SW480 (cell line): ENCODE measurements at places on chromosomes 7 and 10.

DNA sequence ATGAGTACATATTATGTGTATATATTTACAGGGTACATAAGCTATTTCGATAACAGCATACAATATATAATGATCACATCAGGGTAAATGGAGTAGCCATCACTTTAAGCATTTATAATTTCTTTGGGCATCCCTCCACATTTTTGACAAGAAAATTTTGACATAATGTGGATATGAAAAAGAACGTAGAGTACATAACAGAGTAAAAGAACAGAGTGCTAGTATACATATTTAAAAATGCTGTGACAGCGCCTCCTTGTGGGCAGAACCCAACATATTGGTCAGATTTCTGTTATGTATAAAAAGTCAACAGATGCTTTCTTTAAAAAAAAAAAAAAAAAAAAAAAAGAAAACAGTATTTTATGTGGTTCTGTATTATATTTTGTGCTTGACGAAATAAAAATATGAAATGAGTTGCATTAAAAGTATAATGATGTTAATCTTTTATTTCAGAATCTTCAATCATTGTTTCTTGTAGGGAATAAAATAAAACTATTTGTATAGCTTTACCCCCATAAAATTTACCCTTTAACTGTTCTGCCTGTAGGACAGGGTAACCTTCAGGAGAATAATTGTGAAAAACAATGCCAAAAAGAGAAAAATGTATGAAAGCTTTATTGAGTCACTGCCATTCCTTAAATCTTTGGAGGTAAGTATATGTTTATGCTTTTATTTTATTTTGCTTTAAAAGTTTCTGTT is 18.3 kb upstream of the HBP1 start:
- peak; percentile 79 for DNase-seq

DNA sequence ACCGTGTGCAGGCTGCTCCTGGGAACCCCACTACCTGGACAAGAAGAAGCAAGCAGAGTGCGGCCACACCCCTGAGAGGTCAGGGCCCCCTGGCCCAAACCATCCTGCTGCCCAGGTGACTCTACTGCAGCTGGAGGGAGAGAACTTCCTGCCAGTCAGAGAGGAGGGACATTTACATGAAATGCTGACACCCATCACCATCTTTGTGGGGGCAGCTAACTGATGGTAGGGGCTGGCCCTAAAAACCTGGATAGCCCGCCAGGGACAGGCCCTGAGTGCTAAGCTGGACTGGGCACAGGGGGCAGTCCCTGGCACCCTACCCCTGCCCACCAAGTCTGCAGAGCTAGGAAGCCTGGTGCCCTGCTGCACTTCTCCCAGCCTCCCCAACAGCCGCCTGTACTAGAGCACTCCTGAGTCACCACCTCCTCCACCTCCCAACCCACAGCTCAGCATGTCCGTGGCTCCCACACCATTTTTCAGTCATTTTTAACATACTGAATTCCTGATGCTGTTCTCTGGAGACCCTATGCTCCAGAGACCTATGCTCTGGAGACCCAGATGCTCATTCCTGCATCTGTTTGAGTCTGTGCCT is 27.5 kb downstream of the DPCD start:
- DNase-seq, result no peak

DNA sequence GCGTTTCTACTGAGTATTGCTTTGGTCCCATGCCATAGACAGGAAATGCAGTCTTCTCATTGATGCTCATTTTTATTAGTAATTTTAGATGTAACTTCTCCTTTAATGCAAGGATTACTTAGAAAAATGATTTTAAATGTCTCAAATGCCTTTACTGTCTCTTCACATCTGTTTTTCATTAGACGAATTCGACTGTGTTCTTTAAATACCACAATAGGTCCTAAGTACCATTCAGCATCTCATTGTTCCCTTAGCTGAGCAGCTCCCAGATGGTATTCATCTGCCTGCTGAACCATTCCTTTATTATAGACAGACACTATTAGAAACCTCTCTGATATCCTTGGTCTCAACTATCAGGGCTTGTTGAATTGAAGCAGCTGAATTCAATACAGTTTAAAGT is 113.6 kb downstream of the LSMEM1 start:
- DNase-seq, result no peak

DNA sequence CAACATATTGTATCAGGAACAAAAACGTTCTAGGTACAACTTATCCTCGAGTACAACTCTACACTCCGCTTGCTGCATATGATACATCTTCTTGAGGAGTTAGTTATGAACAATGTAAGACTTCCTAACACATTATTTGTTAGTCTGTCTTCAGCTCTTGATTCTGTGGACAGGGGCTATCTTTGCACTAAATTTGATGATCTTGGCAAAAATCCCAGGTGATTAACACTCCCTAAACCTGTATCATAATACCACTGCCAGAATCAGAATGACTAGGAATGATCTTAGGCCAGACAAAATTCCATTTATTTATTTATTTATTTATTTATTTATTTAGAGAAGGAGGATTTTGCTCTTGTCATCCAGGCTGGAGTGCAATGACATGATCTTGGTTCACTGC is 108.7 kb upstream of the AUTS2 start:
- no peak for DNase-seq

DNA sequence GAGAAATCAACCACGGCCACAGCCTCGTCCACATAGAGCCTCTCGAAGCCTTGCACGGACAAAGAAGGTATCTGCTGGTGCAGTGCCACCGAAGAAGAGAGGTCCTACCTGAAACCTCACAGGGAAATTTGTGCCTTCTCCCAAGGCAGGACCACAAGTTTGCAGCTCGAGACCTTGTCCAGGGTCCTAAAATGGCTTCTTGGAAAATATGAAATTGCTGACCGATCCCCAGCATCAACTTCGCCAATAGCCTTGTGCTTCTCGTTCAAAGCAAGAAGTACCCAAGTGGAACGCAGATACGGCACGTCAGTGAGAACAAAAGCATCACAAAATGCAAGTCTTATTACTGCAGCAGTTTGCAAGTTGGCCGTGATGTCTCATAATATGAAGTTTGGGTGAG is 24.6 kb downstream of the PTPRN2 start:
- DNase-seq, result no peak

GRCh38 chr7:139647085-139647484 is 123.6 kb downstream of the CLEC2L start:
- no peak for DNase-seq

DNA sequence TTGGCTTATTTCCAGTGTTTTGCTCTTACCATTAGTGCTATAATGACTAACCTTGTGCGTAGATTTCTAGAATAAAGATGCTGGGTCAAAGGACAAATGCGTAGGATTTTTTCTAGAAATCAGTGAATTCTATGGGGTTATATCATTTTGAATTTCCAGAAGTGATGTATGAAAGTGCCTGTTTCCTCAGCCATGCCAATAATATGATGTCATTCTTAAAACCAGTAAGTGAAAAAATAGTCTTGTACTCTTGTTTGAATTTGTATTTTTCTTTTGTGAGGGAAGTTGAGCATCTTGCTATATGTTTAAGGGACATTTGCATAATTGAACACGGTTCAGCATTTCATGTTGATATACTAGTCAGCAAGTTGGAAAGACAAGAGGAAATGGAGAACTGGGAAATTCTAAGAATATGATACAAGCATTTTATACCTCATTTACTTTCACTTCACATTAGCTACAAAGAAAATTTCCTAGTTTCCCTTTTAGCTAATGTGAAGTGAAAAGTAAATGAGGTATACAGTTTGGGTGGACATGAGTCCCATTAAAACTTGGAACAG is 3.8 kb upstream of the DNAH11 start:
- no peak for DNase-seq

GRCh38 chr10:48897441-48897790 is 42.2 kb downstream of the LRRC18 start:
- no peak for DNase-seq

DNA sequence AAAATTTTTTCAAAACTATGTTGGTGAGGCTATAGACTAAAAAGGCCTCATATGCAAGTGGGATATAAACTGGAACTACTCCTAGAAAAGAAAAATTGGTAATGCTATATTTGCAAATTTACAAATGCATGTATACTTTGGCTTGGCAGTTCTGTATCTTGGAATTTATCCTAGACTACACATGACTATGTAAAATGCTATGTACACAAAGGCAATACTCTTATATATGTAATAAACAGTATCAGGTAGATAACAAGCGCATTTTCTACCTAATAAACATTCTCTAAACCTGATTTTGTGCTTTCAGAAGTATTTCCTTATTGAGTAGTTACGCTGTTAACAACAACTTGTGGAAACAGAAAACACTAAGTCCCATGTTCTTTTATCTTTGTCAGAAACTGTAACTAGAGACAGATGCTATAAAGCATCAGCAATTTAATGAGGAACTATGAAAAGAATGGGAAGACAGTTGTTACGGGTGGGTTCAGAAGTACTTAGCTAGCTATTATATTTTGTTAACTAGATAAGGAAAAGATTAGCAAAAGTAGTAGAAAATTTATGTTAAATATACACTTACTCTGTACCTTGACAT is 107.8 kb downstream of the ARHGAP12 start:
- no peak for DNase-seq

DNA sequence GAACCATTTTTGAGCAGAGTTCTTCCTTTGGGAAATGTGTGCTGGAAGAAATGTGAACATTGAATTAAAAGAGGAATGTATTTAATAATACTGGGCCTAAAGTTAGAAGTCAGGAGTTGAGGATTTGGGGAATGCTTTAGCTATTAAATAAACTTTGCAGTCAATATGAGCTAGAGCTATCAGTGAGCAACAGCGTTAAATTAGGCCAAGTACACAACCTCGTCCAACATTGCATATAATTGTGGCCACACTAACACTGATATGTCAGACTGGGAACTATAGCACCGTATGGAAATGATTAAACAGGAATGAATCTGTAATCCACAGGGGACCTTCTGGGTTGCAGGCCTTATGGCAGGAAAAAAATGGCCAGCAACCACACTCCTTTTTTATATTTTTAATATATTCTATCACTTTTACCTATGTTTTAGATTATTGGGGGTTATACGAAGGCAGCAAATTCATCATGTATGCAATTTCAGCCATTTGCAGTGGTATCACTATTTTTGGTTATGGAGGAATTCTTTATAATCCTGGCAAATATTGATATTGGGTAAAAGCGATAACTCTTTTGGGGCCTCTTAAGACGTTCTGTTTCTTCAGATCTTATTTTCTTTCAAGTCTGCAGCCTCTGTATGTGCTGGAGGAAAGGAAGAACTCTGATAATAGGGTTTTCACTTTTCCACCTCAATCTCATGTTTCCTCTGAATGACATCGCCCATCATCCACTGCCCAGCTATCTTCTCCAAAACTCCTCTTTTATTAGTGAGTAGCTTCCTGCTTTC is 236.3 kb upstream of the PLXDC2 start:
- DNase-seq, result no peak

DNA sequence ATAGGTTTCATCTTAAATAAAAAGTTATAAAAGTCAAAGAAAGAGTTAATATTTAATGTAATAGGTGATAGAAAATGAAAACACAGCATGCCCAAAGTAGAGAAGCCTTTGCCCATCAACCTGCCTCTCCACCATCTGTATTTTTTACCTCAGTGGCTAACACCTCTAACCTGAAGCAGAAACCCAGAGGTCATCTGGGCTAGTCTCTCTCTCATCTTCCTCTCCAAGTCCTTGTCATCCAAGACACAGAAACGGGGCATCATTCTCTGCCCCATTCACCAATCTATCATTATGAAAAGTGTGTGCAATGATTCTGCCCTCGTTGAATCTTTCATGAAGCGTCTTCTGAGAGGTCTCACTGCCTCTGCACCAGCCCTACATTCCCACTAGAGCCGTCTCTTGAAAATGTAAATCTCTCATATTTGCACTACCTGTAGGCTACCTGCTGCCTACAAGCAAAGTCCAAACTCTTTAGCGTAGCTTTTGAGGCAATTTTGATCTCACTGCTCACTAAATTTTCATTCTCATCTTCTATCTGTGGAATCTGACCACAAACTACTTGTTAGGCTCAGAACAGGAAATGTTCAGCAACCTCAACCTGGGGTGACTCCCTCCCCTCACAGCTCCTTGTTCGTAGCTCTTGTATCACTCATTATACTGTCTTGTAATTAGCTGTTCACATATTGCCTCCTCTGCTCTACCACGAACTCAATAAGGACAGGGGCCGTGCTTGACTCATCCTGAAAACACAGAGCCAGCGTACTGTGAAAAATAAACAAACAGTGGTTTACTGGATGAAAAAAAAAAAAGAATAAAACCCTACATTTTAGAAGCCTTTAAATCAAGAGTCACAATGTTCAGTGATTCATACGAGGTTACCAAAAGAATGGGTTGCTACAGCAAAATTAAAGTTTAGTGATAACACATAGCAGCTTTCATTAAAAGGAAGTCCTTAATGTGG is 83.1 kb downstream of the CTNNA3 start:
- no peak for DNase-seq

DNA sequence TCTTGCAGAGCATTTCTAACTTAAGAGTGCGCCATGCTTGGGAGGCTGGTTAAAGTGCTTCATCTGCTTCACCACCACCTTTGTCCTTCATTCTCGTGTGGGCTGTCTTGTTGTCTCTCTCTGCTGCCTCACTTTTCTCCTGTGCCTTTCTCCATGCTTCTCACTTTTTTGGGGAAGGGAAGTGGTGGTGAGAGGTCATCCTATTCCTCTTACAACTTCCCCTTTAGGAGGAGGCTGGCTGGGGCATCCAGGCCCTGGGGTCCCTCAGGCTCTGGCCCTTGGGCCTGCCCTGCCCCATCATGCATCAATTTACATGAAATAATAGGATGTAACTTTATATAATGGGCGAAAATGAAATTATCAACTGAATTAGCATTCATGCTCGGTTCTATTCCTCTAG is 39.9 kb upstream of the PIP4K2A start:
- DNase-seq, result no peak

- DNase-seq, result no peak
Measured at GRCh38 chr7:81873559-81873958, 103.7 kb upstream of the HGF start.

DNA sequence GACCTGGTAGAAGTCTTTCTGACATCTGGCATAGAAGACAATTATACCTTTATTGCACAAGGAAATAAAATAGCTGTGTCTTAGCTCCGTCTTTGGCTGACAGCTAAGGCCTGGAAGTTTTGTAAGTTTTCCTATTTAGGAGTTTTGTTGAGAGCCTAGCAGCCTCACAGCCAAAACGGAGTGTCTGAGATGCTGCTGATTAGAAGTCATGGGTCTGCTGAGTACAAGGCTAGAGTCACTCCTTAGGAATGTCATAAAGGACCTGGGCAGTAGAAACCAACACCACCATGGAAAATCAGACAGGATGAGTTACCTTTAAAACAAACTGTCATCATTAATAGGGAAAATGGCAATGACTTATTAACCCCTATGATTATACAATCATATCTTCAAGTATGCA is 442.5 kb downstream of the KCNMA1 start:
- no peak for DNase-seq
